Pulmonary artery endothelial cell (primary cell): ENCODE measurements at places on chromosomes 4 and X. TPM values are rescaled to one million over a fixed set of nuclear protein-coding genes. Genes with fewer than 3 reads are reported as not detected.

The NXF2 gene
- total RNA-seq, result not detected in 2 replicates

The IL15 gene
- 2.0 and 2.2 TPM in 2 replicates for total RNA-seq

The GNRHR gene
- total RNA-seq, result not detected in 2 replicates

The CLDN2 gene
- total RNA-seq, result not detected in 2 replicates

The ASB12 gene
- not detected in 2 replicates for total RNA-seq

The BMP3 gene
- total RNA-seq, result not detected in 2 replicates

The CYSLTR1 gene
- not detected in 2 replicates for total RNA-seq

The PCDH19 gene
- 0.11 and 0.33 TPM in 2 replicates for total RNA-seq

The SPANXA1 gene
- total RNA-seq, result not detected in 2 replicates

The ITM2A gene
- 1.5 and 15.4 TPM in 2 replicates for total RNA-seq

The RNF150 gene
- 0.07 and 0.11 TPM in 2 replicates for total RNA-seq

The GCNA gene
- 0.59 and 2.3 TPM in 2 replicates for total RNA-seq
